ENCODE measurements at places on chromosomes 1 and 21.

GRCh38 chr1:4598561-4598960 lies 55.8 kb upstream of the AJAP1 start:
- no peak for DNase-seq

DNA sequence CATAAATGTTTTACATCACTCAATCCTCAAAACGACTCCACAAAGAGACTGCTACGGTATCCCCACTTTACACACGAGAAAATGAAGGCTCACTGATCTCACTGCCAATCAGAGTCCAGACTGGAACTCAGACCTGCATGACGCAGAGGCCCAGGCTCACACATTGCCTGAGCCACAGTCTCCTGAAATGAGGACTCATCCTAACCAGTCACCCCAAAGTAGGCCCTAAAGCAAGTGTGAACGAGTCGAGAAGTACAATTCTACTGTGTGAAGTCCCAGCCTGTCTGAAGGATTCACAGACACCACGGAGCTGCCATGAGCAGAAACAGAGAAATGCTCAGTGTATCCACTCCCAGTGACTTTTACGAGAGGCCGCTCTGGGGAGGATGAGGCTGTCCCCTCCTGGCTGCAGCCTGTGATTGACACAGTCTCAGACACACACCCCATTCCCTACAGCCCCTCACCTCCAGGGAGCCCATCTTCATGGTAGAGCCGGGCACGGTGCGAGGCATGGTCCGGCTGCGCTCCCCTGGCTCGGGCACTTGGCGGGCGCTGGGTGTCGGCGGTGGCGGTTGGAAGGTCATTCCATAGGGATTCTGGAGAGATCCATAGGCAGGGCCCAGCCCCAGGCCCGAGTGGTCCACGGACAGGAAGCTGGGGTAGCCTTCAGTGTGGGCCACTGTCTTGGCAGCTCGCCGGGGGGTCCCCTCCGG lies 26.7 kb upstream of the COL16A1 start:
- DNase-seq, result no peak

GRCh38 chr1:44619261-44619900 lies 54.9 kb downstream of the TMEM53 start:
- no peak for DNase-seq

GRCh38 chr1:150551784-150552127 lies 2.5 kb downstream of the ADAMTSL4 start:
- DNase-seq, result no peak

DNA sequence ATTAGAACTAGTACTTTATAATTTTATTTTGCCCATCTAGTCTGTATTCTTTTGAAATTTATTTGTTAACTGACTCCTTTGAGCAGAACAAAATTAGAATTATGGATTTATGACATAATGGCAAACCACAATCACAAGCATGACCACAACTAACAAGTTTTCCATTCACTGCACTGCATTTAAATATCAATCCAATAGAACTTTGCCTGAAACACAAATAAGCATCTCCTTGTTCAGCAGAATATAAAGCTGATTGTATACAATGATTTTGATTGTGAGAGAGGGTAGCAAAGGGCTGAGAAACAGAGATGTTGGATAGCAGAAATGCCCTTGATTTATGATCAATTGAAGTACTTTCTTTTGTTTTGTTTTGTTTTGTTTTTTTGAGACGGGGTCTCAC lies 495.5 kb upstream of the RGS18 start:
- DNase-seq, result no peak

GRCh38 chr1:223742856-223743517 lies 30.6 kb downstream of the CAPN2 start:
- DNase-seq, result peak; percentile 69

GRCh38 chr1:231419147-231419546 lies 2.9 kb downstream of the EGLN1 start:
- DNase-seq, result no peak

- DNase-seq, result no peak
Observed at GRCh38 chr1:115324649-115325420, 13.2 kb downstream of the NGF start.

GRCh38 chr1:44282704-44283426 lies 69.6 kb downstream of the DMAP1 start:
- DNase-seq, result no peak

DNA sequence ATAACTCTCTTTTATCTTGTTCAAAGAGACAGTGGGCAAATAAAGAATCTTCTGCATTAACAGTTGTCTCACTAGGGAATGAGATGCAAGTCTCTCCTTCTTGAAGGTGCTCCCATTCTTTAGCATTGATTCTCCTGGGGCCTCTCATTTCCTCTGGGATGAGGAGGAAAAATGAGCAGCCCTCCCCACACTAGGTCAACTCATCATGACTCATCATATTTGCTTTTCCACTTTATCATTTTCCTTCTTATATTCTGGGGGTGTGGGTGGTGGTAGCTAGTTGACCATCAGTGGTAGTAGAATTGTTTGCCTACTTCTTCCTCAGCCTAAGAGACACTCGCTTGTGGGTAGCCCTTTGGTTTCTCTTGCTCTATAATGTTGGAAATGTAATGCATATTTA lies 182.0 kb upstream of the C1orf87 start:
- DNase-seq, result no peak

GRCh38 chr1:206739411-206740076 lies 31.0 kb upstream of the IL19 start:
- no peak for DNase-seq

GRCh38 chr1:244391761-244392160 lies 59.9 kb downstream of the ADSS2 start:
- DNase-seq, result no peak

- no peak for DNase-seq
Observed at GRCh38 chr1:197130677-197131304, 15.7 kb downstream of the ASPM start.

DNA sequence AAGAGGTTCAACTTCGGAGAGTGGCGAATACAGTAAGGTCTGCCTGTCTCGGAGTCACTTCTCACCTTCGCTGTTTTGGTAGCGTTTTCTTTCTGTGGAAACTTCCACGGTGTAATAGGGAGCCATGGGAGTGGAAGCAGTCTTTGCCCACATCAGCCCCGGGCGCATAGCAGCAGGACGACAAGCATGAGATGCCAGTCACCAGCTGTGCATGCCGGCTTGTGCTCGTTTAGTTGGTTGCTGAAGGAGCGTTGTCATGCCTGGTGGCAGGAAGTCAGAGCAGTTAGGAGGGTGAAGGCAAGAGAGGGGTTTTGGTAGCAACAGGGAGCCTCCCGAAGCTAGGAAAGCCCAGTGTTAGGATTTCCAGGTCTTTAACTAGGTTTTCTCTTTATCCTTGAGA lies 58.8 kb downstream of the MRPS6 start:
- no peak for DNase-seq

GRCh38 chr1:61462628-61463027 lies 262.3 kb downstream of the TM2D1 start:
- no peak for DNase-seq

GRCh38 chr1:117061986-117062415 lies 1.9 kb downstream of the TTF2 start:
- no peak for DNase-seq

DNA sequence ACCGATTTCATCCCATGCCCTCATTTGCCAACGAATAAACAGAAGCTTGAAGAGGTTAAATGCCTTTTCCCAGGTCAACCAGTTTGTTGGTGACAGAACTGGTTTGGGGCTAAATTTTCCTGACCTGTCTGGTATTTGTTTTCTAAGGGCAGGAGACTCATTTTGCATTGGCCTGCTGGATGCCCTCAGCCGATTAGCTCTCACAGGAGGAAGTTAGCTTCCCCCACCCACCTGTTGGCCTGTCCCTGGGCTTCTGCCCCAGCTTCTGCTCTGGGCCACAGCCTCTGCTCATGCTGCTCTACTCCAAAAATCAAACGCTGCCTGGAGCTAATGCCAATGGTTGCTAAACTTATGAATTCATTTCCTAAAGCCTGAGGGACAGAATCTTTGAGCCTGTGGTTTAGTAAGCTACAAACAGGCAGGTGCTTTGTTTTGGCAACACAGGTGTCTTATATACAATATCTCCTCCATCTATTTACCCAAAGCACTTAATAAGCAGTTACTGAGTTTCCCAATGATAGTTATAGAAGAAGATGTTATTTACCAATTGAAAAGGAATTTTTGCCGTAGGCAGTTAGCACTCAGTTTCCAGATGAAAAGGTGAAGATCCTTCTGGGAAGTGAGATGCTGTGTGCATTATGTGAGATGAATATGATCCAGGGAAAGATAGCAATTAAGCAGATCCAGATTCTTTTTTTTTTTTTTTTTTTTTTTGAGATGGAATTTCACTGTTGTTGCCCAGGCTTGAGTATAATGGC lies 82.3 kb downstream of the TM2D1 start:
- no peak for DNase-seq

DNA sequence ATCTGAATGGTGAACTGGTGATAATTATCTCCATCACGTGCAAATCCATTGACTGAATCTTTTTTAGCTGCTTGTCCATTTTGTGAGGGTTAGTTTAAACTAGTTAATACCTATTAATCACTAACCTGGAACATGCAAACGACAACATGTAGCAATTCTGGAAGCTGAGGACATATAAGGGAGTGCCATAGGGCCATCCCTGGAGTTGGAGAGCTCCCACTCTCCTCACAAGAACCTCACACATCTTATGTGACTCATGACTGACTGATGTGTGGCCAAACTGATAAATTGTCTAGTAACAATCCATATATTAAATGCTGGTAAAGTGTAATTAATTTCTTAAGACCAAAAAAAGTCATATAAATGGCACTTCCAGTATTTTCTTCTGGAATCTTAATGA lies 62.9 kb upstream of the HOOK1 start:
- DNase-seq, result no peak

- DNase-seq, result no peak
Observed at GRCh38 chr1:22903113-22903512, 69.6 kb downstream of the LACTBL1 start.

GRCh38 chr1:32263744-32264143 lies 12.7 kb downstream of the LCK start:
- no peak for DNase-seq

GRCh38 chr1:15835205-15835740 lies 12.2 kb upstream of the SPEN start:
- no peak for DNase-seq

DNA sequence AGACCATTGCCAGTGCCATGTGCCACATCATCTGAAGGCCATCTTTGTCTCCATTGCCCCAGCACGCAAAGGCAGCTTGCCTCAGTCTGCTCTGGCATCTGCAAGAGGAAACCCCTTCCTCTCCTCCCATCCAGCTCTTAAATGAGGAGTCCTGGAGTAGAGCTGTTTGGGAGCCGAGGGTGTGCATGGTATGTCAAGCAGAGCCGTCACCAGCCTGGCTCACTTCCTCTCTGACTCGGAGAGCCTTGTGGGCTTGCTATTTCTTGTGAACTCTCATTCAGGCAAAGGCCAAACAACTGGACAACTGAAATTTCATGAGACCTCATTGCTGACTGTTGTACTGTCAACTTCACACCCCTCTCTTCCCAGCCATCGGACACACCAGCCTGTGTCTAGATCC lies 143.9 kb downstream of the SIPA1L2 start:
- no peak for DNase-seq

GRCh38 chr1:117231748-117232373 lies 21.1 kb upstream of the VTCN1 start:
- peak; percentile 19 for DNase-seq

DNA sequence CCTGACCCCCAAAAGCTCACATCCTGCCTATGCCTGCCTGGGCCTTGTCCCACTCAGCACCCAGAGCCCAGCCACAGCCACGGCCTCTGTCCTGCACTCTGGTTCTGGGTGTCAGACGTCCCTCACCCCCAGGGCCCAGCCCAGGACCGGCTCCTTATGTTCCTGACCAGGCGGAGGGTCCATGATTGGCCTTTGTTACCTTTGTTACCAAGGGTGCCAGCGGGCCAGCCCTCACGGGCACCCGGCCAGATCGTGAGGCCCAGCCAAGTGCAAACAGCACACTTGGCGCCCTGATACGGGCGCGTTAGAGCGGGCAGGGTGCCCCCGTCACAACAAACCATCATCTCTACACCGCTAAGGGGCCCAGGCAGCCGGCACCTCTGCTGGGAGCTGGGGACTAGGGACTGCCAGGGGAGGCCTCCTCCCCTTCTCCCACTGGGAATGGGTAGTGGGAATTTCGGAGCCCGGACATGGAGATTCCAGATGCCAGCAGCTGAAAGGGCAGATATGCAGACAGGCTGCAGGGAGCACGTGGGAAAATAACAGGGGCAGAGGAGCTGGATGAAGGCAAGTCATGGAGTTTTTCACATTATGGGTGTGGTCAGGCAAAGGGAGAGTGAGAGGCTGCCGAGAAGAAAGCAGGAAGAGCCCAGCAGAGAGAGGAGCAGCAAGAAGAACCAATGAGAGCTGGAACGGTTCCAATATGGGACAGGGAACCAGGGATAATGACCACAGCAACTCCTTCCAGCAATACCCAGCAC lies 22.1 kb downstream of the HSPG2 start:
- no peak for DNase-seq

DNA sequence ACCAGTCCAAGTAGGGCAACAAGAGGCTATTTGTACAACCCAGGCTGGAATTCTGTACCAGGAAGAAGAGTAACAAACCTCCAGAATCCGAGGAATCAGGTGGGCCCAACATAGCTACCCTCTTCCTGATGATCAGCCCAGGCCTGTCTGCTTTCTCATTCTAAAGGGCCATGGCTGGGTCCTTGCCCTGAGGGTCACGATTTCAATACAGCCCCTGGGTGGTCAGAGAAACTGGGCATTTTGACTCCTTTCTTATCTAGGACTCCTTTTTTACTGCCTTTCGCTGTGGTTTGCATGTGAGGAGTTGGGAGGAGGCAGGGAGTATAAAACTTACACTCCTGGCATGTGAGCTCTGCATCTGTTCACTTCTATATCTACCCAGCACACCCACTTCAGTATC lies 164.9 kb upstream of the COA6 start:
- no peak for DNase-seq

DNA sequence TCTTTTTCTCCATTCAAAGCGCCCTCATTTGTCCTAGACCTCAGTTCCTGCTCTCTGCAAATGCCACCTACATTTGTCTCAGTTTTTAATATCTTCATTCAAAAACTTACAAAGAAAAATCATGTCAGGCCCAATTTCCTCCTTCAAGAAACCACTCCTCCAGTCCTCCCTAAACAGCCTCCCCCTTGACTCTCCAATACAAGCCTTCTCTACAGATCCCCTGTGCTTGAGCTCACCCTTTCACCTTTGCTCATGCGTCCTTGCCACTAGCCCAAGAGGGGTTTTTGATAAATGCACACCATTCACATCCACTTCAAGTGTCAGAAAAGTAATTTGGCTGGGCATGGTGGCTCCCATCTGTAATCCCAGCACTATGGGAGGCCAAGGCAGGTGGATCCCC lies 140.6 kb downstream of the RERE start:
- no peak for DNase-seq
